Suppressor macrophage (primary cell): ENCODE measurements at places on chromosomes 5 and 9.
A peak's percentile ranks its signal among the peaks of the same experiment; 100 is the strongest.

DNA sequence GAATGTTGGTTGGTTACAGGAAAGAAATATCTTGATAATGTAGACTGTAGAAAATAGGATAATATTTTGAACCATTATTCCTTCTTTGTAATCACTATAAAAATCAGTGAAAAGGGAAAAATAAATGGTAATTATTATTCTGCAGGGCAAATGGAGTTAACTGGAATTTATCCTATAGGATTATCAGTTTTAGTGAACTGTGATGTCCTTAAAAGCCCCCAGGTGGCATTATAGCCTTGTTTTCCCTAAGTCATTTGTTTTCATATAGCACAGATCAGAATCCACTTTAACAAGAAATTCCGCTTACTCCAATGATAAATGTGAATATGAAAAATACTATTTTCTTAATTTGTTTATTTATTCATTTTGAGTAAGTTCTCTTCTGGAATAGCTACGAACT, 26.2 kb upstream of the WDR41 start:
- DNase-seq = no peak

- DNase-seq = no peak
These were observed 5.4 kb downstream of the MED22 start for GRCh38 chr9:133342570-133342969.

DNA sequence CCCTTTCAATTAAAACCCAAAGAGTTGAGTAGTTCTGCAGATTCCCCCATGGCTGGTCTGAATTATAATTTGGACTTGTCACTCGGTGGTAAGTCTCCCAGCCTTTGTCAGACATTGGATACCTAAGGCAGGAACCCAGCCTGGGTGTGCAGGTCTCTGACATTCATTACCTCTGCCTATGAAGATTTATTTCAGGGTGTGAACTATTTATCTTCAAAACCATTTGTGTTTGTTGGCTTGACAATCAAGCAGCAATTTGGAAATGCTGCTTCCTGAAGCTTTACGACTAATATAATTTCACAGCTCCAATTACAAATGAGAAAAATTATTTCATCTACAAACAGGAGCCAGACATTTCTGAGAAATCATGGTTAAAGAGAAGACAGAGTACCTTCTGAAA, 160.5 kb downstream of the DOCK2 start:
- DNase-seq = no peak

- no peak for DNase-seq
These were observed 35.6 kb downstream of the PLAC8L1 start for GRCh38 chr5:146069780-146070099.

DNA sequence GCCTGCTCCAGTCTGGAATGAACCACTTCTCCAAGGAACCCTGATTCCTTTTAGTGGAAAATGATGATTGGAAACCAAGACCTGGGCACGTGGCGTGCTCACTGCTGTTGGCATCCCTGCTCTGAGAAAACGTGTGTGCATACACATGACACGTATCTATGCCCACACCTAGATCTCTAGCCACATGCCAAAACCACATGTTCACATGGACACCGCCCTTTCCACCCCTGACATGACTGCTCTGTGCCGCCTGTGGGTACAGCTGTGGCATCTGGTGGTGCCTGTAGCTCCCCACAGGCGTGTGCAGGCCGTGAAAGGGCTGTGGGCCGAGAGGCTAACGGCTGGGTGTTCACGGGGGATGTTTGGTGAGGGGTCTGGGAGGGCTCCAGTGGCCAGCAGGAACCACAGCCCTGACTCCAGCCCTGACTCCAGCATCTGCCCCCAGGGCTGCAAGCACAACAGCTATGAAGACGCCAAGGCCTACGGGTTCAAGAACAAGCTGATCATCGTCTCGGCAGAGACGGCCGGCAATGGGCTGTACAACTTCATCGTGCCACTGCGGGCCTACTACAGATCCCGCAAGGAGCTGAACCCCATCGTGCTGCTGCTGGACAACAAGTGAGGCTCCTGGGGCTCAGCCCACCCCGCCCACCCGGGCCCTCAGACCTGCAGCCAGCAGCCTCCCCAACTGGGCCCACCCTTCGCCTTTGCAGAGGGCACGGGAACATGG, 75.1 kb downstream of the KCNT1 start:
- no peak for DNase-seq

DNA sequence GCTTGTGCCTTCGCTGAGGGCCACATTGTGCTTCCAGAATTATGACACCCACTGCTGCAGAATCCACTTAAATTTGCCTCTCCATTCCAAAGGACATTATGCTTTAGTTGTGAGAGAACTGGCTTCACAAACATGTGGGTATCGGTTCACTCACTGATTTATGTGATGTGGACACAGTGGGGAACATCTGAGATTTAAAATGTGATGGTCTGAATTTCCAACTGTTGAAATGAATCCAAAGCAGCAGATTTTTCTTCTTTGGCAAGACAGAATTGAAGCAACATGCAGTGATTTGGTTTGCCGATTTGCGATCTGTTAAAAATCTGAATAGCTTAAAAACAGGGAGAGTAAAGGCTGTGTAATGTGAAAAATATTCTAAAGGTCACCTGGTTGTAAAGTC, 20.3 kb downstream of the PCSK5 start:
- DNase-seq = no peak

GRCh38 chr5:32207355-32207634, 33.2 kb upstream of the GOLPH3 start:
- peak; percentile 71 for DNase-seq
